ENCODE measurements at places on chromosomes 11 and 22.

- DNase-seq: no peak
These were observed 683.9 kb downstream of the TBC1D22A start for GRCh38 chr22:47446331-47446730.

DNA sequence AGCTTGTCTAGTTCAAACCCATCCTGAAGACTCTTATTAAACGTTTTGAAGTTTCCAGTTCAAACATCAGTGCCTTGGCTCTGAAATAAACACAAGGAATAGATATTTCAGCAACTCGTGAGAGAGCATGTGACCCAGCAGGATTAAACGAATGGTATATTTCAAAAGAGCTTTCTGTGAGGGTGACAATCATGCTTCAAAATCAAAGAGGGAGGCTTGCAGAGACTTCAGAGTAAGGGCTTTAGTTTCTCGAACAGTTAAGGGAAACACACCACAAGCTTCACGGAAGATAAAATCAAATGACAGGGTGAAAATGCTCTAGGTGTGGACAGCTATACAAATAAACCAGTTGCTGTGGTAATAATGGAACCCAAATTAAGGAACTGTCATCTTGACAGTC lies 1.4 kb downstream of the HPS4 start:
- DNase-seq: no peak

GRCh38 chr22:44363013-44363979 lies 50.5 kb upstream of the SHISAL1 start:
- DNase-seq: no peak

DNA sequence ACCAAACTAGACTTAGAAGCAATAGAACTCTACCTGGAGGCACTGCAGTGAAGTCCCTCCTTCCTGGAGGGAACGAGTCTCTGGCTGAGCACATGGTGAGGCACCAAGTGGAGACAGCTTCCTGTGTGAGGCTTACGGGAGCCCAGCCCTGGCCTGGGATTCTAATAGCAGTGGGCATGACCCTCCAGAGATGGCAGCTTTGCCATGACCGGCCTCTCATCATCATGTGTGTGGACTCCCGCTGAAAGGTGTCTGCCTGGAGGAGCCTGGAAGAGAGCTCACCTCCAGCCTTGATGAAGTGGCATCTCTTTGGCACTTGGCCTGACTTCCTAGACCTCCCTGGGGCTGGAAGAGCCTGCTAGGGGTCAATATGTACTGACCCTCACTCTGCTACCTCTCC lies 8.0 kb downstream of the DGAT2 start:
- DNase-seq: no peak

DNA sequence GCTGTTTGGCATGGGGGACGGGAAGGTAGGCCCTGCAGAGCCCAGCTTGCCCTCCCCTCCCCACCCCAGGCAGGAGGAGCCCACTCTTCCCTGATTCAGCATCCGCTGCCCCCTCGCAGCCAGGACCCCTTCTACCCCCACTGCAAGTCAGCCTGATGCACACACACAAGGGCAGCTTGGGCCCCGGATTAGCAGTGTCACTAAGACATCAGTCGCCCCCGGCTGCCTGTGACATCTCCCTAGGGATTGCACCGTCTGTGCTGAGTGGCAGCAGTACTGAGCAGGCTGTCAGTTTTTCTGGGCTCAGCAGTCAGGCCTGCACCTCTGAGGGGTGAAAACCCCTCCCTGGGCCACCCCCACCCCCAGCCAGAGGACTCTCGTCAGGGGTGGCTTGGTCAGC lies 30.4 kb upstream of the SYT7 start:
- DNase-seq: no peak

GRCh38 chr11:79973721-79974617 lies 533.1 kb upstream of the TENM4 start:
- no peak for DNase-seq

- DNase-seq: no peak
These were observed 20.7 kb downstream of the ZBTB16 start for GRCh38 chr11:114080219-114080618.

DNA sequence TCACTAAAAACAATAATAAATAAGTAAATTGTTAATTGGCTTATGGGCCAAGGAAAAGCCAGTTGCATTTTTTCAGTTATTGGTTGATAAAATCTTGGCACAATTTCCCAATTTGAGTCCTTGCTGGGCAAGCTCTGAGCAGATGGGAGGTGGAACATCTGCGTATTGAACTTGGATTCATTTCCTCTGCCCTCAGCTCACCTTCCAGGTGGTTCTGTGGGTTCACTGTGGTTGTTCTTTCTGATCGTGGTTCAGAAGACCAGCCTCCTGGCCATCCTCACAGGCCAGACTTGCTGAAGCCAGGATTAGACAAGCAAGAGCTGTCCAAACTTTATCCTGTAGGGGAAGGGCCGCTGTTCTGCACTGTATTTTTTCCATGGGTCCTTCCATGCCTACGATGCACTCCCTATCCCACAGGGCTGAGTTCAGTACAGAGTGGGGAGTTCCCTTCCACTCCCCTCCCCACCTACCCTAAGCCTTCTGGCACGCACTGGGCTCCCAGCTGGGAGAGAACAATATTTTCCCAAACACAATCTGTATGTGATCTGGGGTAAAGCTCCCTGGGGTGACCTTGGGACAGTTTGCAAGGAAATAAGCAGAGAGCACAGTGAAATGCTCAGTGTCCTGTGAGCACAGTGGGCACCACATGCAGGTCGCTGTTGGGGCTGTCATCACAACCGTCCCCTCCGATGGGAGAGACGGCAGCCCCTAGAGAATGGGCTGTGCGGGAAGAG lies 43.5 kb upstream of the TP53I11 start:
- DNase-seq: no peak

Data from stimulated activated CD8-positive, alpha-beta memory T cell treated with anti-CD3 and anti-CD28 coated beads, Interleukin-12 subunit alpha, Interleukin-12 subunit beta, amount 100 ng/mL, for 4 hours (primary cell).